ENCODE measurements at places on chromosomes 5 and 9. TPM values are rescaled to one million over a fixed set of nuclear protein-coding genes. Genes with fewer than 3 reads are reported as not detected.
A peak's percentile ranks its signal among the peaks of the same experiment; 100 is the strongest.

- no peak for DNase-seq
Observed at GRCh38 chr5:73786043-73786831, 160.2 kb downstream of the ARHGEF28 start.

DNA sequence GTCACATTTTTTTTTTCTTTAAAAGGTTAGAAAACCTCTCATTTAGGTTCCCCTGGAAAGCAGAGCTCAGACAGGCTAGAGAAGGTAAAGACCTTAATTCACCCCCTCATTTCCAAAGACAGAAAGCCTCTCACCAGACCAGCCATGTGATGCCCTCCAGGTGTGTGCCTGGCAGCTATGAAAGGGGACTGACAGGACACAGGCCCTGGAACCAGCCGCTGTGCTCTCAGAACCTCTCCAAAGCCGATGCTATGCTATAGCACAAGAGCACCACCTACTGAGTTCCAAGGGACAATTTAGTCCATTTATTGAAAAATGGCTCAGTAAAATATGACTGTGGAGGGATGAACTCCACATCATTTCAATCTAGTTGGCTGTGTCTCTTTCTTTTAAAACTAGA is 48.8 kb downstream of the FANCC start:
- peak; percentile 20 for DNase-seq

- DNase-seq, result no peak
Observed at GRCh38 chr5:96516631-96517071, 83.6 kb upstream of the PCSK1 start.

DNA sequence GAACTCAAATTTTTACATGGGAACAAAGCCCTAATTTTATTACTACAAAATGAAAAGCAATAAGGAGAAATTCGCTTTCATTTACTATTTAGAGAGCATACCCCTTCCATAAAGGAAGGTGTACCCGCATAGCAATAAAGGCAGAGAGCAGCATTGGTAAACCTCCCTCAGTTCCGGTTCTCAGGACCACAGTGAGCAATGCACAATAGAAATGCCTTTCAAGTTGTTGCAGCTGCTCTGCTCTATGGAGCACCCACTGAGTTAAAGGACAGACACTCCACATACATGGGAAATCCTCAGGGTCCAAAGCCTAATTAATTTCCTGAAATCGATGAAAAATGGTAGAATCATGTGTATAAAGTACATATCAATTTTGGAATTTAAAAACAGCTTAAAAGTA is 89.9 kb upstream of the MPDZ start:
- no peak for DNase-seq

DNA sequence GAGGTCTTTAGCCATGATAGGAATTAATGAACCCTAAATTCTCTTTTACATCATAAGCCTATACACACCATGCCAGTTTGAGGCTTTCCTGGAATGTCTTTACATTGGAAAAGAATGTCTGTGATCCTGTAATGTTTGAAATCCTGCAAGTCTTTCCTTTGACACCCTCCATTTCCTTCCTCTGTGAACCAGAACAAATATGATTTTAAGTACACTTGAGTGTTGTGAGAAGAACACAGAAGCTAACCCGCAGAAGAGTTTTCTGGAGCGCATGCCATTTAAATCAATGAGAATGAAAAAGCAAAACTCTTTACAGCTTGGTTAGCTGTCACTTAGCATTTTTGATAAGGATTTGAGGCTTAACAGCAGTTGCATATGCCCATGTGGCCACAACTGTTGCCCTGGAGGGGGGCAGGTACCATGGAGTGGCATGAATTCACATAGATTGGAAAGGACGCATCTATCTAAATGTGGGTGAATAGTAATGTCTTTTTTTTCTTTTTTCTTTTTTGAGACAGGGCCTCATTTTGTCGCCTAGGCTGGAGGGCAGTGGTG is 372.6 kb downstream of the KDM4C start:
- no peak for DNase-seq

- peak; percentile 66 for DNase-seq
Observed at GRCh38 chr9:13033959-13034693, 245.4 kb downstream of the MPDZ start.

GRCh38 chr5:149118463-149118862 is 22.8 kb upstream of the ABLIM3 start:
- DNase-seq, result peak; percentile 1

- DNase-seq, result no peak
Observed at GRCh38 chr5:123997462-123998215, 485.7 kb downstream of the CSNK1G3 start.

DNA sequence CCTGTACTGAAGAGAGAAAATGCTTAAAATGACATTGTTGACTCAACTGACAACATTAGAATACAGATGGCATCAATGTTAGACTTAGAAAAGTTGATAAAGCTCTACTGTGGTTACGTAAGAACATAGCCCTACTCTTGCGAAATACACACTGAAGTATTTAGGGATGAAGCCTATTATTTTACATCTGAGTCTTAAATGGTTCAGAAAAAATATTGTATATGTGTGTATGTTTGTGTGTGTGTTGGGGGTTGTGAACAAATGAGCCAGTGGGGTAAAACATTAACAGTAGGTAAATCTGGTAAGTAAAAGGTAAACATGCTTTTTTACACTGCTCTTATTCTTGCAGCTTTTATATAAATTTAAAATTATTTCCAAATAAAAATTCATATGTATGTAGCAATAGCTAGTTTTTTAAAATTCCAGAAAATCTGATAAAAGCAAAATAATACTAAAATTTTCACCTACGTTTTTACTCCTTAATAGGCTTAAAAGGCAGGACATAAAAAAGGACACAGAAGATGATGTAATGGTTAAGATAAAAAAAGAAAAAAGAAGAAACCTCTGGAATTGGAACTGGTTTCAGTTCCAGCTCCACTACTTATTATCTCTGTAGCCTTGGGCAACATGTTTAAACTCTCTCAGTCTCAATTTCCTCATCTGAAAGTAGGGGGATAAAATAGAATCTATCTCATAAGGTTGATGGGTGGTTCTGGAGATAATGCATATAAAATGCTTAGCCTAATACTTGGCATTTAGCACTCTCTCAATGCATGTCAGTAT is 44.3 kb downstream of the GARNL3 start:
- no peak for DNase-seq

GRCh38 chr9:134329886-134330285 is 3.6 kb downstream of the RXRA start:
- no peak for DNase-seq

- no peak for DNase-seq
Observed at GRCh38 chr5:3217771-3218495, 377.7 kb upstream of the IRX1 start.

- DNase-seq, result no peak
Observed at GRCh38 chr5:124341066-124341858, 405.2 kb downstream of the ZNF608 start.

DNA sequence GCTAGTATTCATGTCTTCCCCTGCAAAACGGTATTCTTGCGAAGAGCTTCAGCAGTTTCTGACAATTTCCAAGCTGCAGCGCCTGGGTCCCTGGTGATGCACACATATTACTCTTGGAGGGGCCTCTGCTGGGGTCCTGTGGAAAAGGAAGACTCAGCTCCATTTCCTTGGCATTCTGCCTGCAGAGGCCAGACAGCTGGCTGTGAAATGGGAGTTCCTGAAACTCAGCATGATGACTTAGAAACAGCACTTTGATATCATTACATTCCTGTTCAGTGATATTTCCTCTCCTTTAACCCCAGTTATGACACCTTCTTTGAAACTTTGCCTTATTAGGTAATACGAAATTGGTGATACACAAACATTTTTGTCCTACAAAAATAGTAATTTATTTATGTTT is 98.5 kb downstream of the APBA1 start:
- no peak for DNase-seq

GRCh38 chr5:156589104-156589945 is 260.8 kb upstream of the PPP1R2B start:
- no peak for DNase-seq

GRCh38 chr9:85425153-85425611 is 316.6 kb downstream of the AGTPBP1 start:
- DNase-seq, result peak; percentile 75

DNA sequence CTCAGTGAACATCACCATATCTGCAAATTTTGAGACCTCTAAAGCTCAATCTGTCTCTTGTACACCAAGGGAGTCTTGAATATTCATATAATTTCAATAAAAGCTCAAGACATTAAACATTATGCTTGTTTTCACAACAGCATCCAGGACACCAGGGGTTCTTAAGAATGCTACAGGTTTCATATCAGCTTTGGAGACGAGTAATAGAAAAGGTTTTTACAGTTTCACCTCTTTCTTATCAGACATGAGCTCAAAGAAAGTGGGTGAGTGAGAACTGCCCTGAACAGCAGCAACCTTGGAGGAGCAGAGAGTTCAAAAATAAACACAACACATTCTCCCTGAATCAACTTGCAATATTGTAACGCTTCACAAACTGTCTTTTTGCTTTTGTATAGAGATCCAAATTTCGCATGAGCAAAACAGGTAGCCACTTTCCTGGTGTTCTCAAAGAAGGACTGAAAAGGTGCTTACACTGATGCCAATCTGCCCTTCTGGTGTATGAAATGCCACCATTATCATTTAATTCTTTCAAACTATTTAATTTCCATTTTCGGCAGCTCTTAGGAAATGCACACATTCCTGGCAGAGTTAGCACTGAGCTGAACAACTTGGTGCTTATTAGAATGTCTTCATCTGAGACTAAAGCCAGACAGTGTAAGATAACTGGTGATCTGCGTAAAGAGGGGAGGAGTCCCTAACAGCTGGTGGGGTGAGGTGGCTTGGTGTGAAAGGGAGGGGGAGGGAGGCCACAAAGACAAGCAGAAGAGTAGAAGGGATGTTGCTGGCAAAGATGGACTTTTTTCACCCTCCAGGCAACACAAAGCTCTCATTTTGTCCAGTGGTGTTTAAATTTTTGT is 535.3 kb downstream of the PDE4D start:
- DNase-seq, result no peak

- DNase-seq, result no peak
Observed at GRCh38 chr5:178576591-178577351, 13.4 kb downstream of the COL23A1 start.

- no peak for DNase-seq
Observed at GRCh38 chr9:97558701-97559101, 57.2 kb downstream of the TMOD1 start.

- no peak for DNase-seq
Observed at GRCh38 chr9:104772714-104773510, 9.0 kb downstream of the NIPSNAP3B start.

DNA sequence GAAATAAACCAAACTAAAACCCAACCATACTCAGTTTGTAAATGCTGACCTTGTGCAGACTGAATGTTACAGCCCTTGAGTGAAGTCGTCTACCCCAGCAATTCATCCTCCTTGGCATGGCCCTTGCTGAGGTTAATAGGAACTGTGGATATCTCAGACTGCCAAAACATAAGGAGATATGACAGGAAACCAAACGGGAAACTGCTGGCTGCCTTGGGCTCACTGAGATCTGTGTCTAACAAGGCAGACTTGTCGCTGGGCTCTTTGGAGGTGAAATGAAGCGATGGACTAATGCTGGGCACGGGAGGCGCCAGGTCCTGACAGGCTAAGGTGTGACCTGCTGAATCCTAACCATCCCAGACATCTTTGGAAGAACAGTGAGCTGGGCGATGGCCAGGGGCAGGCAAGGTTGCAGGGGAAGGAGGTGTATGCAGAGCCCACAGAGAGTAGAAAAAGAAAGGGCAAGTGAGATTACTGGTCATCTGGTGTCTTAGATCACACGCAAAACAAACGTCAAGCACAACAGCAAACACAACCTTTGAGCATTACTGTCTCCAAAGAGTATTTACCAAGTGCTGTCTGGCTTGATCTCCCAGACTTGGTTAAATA is 44.6 kb upstream of the ALDH1A1 start:
- DNase-seq, result no peak

DNA sequence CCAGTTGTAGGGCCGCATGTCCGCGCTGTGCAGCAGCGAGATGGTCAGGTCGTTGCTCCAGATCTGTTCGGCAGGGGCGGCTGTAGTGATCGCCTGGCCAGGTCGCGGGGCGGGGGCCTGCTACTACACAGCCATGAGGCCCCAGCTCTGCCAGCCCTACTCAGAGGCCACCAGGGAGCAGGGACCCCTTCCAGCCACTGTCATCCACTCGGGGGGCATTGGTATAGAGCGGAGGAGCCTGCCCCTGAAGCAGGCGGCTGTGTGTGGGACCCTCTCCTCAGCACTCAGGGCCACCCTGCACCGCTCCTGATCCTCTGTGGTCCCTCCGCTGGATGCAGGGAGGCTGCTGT is 1.7 kb downstream of the FBXW5 start:
- no peak for DNase-seq

- DNase-seq, result no peak
Observed at GRCh38 chr5:43620944-43621505, 18.0 kb downstream of the NNT start.

- no peak for DNase-seq
Observed at GRCh38 chr5:6730407-6730806, 17.2 kb downstream of the TENT4A start.

GRCh38 chr5:14581891-14582796 is 552 bp downstream of the OTULINL start:
- no peak for DNase-seq

GRCh38 chr5:109566361-109566760 is 123.4 kb upstream of the MAN2A1 start:
- no peak for DNase-seq

DNA sequence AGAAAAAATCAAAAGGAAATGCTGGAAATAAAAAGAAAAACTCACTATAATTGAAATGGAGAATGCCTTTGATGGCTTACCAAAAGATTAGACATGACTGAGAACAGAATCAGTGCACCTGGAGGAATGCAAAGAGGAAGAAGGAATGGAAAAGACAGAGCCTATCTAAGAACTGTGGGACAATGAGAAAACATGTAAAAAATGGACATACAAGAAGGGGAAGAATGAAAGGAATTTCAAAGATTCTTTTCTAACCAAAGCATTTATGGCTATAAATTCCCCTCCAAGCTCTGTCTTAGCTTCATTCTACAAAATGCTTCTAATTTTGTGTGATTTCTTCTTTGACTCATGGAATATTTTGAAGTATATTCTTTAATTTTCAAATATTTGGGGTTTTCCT is 47.5 kb upstream of the CLK4 start:
- no peak for DNase-seq

- DNase-seq, result no peak
Observed at GRCh38 chr5:72501488-72501887, 5.7 kb downstream of the ZNF366 start.

- no peak for DNase-seq
Observed at GRCh38 chr9:90065851-90066250, 461.0 kb downstream of the GADD45G start.

- DNase-seq, result no peak
Observed at GRCh38 chr5:11143456-11144267, 382.6 kb upstream of the DAP start.

The FBLL1 gene
- not detected for total RNA-seq

The F12 gene
- 18.3 TPM for total RNA-seq

The ORM2 gene
- 0.98 TPM for total RNA-seq

The TPRN gene
- total RNA-seq, result 31.9 TPM

The ZFP2 gene
- not detected for total RNA-seq

The OSMR gene
- total RNA-seq, result 1.2 TPM

The C1QTNF3 gene
- 1.8 TPM for total RNA-seq

The DELE1 gene
- total RNA-seq, result 64.7 TPM

The BRD8 gene
- 74.1 TPM for total RNA-seq

The F2R gene
- total RNA-seq, result 14.7 TPM

The PCDHGB1 gene
- total RNA-seq, result 0.29 TPM

The GRHPR gene
- 120 TPM for total RNA-seq

The RXRA gene
- total RNA-seq, result 21.4 TPM

The LPAR1 gene
- total RNA-seq, result 0.13 TPM

The CACFD1 gene
- total RNA-seq, result 1.4 TPM

All from K562 (cell line).